Substantia nigra (tissue), 51 donors: ENCODE measurements at places on chromosomes 12 and 14.

DNA sequence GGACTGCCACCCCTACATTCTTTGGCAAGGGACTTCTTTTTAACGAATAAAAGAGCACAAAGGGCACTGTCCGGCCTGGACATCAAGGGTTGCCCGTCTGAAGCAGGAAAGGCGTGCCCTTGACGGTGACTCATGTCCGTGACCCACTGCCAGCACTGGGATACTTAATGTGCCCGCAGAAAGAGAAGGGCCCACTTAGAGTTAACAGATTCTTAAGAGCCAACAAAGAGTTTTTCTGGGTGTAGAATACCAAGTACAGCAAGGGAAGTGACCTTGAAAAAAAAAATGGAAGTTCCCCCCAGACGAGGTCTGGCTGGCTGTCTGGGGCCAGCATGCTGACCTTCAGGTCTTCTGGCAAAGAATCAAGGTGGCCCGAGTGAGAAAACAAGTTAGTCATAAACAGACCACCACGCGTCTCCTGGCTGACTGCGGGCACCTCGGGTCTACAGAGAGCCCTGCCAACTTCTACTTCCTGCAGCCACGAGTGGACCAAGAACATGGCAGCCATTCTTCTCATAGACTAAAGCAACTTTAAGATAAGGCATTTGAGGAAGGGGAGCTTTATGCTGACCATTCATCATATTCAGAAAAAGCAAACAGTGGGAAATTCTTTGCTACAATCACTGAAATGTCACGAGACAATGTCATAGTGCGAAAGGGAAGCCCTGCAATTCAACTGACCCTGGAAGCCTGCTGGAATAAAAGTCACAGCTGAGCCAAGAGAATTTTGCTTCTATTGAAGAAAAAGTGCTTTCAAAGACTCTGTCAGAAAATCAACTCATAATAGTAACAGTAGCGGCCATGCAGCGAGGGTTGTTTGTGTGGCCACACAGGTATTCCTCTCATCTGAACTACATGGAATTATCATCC lies 10.5 kb upstream of the SELPLG start:
- DNase-seq = no peak

DNA sequence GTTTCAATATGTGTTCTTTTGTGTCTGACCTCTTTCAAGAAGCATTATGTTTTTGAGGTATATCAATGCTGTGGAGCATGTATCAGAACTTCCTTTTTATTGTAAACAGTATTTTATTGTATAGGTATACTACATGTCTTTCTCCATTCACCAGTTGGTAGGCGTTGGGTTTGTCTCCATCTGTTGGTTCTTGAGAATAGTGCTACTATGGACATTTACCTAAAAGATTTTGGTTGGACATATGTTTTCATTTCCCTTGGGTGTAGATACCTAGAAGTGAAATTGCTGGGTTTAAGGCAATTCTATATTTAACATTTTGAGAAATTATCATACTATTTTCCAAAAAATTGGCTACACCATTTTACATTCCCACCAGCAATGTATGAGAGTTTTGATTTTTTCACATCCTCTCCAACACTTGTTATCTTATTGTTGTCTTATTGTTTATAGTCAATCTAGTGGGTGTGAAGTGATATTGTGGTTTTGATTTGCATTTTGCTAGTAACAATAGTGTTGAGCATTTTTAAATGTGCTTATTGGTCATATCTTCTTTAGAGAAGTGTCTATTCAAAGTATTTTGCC lies 409.2 kb downstream of the IPO8 start:
- DNase-seq = no peak

DNA sequence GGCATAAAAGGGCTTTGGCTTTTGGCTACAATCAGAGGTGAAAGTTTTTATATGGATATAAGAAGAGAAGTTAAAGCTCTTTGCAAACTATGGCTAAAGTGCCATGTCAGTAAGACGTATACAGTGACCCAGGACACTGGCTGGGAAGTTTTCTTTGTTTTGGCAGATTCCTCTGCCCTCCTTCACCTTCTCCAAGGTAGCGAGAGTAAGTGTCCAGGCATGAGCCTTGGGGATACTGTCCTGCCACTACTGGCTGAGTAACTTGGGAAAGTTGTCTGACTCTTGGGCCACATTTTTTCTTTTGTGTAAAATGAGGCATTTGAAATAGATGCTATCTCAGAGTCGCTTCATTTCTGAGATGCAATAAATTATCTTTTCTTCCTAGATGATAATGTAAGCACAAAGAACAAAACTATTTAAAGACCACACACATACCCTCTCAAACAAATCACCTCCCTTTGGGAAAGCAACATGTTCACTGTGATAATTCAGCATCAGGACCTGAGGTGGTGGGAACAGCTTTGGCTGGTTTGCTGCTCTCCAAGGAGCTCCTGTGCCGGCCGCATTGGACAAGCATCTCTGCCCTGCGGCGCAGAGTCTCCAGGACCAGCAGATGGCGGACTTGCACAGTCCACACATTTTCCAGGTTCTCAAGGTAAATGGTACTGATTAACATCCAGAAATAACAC lies 106.3 kb downstream of the PTCSC3 start:
- peak; percentile 60 for DNase-seq

GRCh38 chr12:1572731-1573130 lies 21.6 kb downstream of the FBXL14 start:
- no peak for DNase-seq

DNA sequence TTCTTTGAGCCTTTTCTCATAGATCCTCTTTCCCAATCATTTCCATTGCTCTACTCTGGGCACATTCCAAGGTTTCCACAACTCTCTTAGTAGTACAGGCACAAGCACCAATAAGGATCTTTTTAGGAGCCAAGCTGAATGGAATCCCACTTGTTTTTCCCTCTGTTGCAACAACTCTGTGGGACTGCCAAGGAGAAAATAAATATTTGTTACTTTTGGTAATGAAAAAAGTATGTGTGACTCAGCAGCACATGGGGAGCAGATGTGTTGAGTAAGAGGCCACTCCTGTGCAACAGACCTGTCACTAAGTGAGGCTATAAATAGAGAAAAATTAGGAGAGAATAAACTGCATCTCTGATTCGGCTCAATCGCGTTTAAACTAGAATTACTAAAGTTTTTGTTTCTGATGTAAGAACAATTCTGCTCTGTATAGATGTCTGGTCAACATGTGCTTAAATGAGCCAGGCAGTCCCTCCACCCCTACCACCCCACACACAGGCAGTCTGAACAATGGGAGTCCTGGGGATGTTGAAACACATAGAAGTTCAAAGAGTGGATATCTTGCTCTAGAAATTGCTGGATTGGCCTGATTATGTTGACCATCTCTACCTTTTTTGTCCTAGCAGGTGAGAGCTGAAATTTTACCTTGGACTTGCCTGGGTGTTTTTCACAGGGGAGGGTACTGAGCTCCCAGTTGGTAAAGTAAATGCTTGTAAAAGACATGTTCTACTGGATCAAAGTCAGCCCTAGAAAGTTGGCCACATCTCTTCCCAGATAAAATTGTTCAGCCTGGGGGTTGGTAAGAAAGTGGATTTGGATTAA lies 244.3 kb upstream of the NOVA1 start:
- DNase-seq = no peak

DNA sequence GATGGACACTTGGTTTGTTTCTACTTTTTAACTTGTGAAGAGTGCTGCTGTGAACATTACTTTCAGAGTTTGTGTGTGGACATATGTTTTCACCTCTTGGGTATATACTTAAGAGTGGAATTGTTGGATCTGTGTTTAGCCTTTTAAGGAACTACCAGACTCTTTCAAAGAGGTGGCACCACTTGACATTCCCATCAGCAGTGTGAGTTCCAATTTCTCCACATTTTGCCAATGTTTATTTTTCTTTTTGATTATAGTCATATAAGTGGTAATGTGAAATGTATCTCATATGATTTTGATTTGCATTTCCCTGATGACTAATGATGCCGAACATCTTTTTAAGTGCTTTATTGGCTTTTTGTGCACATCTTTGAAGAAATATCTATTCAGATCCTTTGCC lies 44.8 kb downstream of the ARHGAP5 start:
- DNase-seq = no peak

GRCh38 chr14:92573761-92574498 lies 60.3 kb downstream of the RIN3 start:
- DNase-seq = no peak

- no peak for DNase-seq
These were observed 85.1 kb downstream of the DIP2B start for GRCh38 chr12:50589650-50590435.

GRCh38 chr14:31263485-31264133 lies 56.0 kb upstream of the HECTD1 start:
- DNase-seq = no peak

- DNase-seq = no peak
These were observed 1.5 kb downstream of the CAPRIN2 start for GRCh38 chr12:30753233-30753632.

GRCh38 chr12:53974084-53975063 lies at the start of gene HOTAIR:
Gene HOTAIR, minus strand, starts transcription at chr12:53974954.
- DNase-seq = no peak

GRCh38 chr12:64995816-64996215 lies 125.3 kb downstream of the WIF1 start:
- DNase-seq = no peak

DNA sequence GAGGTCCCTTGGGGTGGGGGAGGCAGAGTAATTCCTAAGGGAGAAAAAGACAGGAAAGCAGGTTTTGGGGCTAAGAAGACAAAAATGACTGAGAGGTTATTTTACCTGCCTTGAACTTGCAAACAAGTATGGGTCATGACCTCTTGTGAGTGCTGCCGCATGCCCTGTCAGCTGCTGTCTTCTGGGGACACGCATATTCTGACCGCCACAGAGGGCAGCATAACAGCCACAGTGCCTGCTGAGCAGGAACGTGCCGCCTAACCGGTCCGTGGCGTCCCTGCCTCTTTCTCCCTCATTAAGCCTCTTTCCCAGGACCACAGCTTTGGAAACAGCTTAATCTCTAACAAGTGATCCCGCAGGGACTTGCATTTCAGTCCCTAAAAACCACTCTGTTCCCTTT lies 51.3 kb upstream of the KCNA1 start:
- no peak for DNase-seq

DNA sequence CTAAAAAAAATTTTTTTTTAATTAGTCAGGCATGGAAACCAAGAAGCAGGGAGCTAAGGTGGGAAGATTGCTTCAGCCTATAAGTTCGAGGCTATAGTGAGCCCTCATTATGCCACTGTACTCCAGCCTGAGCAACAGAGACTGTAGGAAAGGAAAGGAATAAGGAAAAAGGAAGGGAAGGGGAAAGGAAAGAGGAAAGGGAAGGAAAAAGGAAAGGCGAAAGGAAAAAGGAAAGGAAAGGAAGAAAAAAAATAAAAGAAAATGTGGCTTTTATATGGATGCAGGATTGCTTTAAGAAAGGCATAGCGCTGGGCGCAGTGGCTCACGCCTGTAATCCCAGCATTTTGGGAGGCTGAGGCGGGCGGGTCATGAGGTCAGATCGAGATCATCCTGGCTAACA lies 70.4 kb downstream of the R3HDM2 start:
- no peak for DNase-seq

DNA sequence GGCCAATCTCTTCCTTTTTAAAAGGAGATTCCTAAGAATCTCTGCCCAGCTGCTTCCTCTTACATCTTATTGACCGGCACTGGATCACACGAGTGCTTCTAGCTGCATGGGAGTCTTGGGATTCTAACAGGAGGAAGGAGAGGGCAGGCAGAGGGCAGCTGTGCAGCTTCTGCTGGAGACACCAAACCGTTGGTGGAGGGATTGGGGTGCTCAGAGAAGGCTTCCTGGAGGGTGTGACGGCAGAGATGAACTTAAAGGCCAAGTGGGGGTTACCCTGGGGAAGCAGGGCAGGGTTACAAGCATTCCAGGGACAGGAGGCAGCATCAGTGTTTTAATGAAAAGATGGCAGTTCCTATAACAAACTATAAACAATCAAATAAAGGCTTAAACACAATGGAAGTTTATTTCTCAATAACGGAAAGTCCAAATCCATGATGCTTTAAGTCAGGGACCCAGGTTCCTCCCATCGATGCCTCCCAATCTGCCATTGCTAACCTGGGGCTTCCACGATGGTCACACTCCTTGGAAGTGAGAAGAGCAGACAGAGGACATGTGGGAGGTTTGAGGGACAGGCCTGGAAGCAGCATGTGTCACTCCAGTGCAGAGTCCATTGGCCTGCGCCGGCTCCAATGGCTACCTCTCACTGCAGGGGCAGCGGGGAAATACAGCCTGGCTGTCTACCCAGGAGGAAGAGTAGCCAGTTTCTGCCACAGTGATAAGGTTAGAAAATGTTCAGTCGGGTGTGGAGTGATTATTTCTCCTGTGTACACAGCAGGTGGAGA lies 53.1 kb upstream of the DDX11 start:
- DNase-seq = no peak

DNA sequence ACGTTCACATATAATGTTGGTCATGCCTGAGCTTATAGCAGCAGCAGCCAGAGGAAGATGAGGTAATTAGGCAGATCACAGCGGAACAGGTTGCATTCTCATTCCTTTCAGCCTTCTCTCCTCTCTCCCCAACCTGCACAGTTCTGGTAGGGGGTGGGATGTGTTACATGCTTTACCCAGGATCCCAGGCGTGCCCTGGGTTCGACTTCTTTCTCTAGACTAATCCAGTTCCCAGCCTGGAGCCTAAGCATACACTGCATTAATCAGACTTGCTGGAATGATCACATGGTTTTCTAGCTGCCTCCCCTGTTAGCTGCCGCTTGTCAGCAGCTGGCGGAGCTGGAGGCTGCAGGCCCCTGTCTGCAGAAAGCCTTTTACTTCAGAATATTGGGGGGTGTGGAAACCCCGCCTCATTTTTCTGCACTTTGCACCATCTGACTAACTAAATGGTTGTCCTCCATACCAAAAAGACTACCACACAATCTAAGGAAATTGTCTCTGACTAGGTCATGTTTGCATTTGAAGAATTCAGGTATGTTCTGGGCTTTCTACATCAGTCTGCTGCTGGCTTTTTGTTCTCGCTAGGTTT lies 46.0 kb upstream of the EVL start:
- DNase-seq = no peak

DNA sequence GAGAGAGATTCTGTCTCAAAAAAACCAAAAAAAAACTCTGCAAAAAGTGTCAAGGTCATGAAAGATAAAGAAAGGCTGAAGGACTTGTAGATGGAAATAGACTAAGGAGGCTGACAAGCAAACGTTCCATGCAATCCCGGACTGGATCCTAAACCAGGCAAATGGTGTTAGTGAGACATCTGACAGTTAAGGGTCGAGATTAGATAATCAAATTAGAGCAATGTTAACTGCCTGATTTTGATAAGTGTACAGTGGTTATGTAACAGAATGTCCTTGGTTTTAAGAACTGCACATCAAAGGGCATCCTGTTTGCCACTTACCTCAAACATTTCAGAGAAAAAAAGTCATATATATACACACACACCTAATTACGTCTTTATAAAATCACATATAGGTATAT lies 3.5 kb upstream of the RAN start:
- no peak for DNase-seq

DNA sequence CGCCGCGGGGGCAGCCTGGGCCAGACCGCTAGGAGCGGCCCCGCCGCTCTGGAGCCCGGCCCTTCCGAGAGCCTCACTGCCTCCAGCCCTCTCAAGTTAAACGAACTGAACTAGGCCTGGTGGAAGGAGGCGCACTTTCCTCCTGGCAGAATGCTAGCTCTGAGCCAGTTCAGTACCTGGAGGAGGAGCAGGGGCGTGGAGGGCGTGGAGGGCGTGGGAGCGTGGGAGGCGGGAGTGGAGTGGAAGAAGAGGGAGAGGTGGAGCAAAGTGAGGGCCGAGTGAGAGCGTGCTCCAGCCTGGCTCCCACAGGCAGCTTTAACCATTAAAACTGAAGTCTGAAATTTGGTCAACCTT lies 5.3 kb downstream of the LTB4R start:
- DNase-seq = no peak

GRCh38 chr12:99686142-99686541 lies 38.6 kb downstream of the GARIN6 start:
- no peak for DNase-seq
